ENCODE measurements at places on chromosomes 12 and 14.

DNA sequence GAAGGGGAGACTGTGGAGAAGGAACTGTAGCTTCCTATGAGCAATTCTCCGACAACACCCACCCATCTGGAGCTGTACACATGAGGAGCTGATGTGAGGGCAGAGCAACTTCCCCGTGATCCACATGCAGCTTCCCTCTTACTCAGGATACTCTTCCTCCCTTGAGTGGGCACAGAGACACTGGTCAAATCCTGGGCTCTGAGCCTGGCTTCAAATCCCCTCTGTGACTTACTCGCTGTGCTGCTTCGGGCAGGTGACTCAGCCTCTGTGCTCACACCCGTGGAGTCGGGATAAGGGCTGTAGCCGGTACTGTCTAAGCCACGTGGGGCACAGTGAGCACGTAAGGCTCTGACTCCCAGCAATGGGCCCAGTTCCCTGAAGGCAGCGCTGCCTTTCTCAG, 31.1 kb downstream of the ZFYVE21 start:
- DNase-seq: no peak

DNA sequence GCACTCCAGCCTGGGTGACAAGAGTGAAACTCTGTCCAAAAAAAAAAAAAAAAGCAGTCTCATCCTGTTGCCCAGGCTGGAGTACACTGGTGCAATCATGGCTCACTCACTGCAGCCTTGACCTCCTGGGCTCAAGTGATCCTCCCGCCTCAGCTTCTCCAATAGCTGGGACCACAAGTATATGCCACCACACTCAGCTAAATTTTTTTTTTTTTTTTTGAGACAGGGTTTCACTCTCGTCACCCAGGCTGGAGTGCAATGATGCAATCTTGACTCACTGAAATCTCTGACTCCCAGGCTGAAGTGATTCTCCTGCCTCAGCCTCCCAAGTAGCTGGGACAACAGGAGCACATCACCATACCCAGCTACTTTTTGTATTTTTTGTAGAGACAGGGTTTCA, 5.2 kb upstream of the CNPY2 start:
- no peak for DNase-seq

DNA sequence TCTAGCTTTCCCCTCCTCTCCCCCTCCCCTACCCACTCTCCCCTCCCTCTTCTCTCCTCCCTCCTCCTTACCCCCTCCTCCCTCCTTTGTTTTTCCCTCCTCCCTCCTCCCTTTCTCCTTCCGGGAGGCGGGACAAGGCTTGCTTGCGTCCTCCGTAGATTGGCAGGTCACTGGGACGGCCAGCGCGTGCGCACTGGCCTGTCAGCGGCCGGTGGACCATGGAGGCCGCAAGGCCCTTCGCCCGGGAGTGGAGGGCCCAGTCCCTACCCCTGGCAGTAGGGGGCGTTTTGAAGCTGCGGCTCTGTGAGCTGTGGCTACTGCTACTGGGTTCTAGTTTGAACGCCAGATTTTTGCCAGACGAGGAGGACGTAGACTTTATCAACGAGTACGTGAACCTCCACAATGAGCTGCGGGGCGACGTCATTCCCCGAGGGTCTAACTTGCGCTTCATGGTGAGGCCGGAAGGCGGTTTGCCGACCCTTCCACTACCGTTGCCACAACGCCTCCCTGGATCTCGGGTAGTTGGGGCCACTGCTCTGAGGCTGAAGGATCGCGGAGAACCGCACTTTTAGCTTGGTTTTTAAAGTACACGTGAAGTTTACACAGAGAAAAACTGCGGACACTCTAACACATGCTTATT, at the start of gene GLIPR1L2:
Gene GLIPR1L2 (plus strand): TSS at position 191 of the 640 bp plus-strand sequence. CDS start 28 bp downstream, at position 219.
- DNase-seq: peak; percentile 84

- no peak for DNase-seq
Observed at GRCh38 chr14:97413966-97414717, 617.0 kb downstream of the VRK1 start.

- DNase-seq: peak; percentile 6
Observed at GRCh38 chr14:86091811-86092210, 561.9 kb downstream of the FLRT2 start.

- peak; percentile 53 for DNase-seq
Observed at GRCh38 chr12:13278249-13278787, 81.8 kb downstream of the EMP1 start.

DNA sequence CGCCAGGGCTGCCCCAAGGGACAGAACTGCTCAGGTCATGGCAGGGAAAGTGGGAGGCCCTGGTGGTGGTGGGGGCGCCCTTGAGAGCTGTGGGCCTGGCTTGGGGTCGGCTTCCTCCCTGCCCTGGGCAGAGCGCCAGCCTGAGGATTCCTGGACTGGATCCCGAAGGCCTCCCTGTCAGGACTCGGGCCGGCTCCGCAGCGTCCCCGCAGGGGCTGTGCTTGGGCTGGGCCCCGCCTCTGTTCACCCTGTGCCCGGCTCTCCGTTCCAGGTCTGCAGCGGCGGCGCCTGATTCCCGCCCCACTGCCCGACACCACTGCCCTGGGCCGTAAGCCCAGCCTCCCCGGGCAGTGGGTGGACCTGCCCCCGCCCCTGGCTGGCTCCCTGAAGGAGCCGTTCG, 39.9 kb downstream of the KIF26A start:
- DNase-seq: no peak

DNA sequence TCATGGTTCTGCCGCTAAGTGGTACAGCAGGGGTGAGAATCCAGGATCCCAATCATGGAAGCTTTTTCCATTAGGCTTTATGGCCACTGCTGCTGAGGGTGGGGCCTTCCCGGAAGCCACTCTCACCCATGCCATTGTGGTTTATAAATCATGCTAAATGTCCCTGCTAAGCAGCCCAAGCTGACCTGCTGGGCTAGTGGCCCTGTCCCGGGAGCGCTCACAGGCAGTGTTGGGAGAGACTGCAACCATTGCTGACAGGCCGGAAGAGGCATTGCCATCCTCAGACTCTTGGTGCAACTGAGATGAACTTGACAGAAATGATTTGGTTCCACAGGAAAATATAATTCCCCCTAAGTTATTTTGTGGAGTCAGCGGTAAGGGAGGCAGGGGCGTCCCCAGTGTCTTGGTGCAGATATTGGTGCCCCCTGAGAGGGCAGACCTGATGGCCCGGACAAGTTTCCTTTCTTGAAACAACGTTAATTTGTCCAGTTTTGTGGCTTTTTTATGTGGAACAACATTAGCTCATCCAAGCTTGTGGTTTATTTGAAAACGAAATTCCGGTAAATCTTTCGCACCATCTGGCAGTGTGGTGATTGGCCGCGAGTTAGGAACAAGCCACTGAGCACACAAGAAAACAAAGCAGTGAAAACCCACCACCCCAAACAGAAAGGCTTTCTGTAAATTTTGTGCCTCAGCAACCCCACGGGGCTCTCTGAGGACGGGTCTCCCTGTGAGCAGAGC, 82.3 kb downstream of the SSPN start:
- no peak for DNase-seq

DNA sequence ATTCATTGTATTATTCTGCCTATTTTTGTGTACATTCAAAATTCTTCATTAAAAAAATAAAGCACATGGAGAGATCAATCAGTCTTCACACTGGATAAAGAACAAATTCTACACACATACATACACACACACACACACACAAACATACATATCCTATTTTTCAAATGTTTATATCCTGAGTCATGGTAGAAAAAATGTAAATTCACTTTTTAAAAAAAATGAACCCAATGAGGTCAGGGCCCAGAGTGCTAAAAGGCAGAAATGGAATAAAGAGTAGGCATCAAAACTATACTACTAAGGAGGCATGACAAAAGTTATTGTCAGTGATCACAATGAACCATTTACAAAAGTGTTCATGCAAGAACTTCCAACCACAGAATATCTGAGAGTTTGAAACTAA, 17.3 kb downstream of the GALC start:
- DNase-seq: no peak

DNA sequence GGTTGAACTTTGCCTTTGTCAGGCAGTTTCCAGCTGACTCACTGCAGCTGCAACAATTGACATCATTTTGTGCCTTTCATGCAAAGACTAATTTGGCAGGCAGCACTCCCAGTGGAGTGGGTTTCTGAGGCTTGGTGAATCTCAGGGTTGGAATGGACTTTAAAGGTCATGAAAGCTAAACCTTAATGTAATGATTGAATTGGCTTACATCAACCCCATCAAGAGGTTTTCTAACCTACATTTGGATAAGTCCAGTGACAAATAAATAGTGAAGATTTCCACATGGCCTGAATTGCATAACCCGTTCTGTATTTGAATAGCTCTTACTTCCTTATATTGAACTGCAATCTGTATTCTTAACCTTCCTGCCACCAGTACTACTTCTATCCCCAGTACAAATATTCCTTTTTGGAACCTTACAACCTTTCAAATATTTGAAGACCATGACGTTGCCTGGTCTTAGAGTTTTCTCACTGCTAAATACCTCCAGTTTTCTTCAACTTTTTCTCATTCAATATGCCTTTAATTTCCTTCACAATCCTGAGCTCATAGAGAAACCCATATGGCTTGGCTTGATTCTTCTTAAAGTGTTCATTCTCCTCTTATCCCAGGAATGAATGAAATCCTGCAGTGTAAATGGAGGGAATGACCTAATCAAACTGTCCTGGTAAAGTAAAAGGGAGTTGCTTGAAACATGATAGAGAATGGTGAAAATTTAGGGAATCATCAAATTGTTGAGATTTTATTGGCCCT, 168.1 kb upstream of the NOVA1 start:
- DNase-seq: peak; percentile 6

DNA sequence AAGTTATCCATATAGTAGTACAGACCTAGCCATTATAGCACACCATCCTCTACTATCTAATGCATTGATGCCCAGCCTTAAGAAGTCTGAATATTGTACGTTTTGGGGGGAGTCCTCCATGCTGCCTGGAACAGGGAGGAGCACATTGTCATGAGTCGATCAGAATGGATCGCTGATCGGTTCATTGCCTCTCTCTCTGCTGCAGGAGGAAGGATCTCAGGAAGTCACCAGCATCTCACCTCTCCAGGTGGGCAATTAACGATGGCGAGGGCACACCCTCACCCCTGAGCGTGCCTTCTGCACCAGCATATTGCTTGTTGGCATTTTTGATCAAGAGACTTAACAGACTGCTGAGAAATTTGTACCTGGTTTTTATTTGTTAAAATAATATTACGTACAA, 11.5 kb downstream of the CCND2 start:
- DNase-seq: no peak

DNA sequence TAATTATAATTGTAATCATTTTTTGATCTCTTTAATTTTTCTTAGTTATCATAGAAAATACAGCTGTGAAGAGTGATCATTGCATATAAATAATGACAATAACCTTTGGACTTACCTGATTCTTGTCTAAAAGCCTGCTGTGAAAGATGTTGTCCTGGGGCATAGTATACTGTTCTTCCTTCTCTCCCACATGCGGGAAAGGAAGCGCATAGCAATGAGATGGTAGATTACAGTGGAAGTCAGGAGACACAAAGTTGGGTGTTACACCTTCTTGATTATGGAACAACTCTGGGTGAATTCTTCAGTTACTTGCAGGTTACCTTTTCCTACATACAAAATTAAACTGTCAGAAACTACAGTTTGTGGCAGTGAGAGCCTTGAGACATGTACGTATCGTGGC, 140.8 kb downstream of the KTN1 start:
- DNase-seq: no peak

GRCh38 chr12:2640281-2640680, 154.5 kb upstream of the FKBP4 start:
- DNase-seq: no peak

DNA sequence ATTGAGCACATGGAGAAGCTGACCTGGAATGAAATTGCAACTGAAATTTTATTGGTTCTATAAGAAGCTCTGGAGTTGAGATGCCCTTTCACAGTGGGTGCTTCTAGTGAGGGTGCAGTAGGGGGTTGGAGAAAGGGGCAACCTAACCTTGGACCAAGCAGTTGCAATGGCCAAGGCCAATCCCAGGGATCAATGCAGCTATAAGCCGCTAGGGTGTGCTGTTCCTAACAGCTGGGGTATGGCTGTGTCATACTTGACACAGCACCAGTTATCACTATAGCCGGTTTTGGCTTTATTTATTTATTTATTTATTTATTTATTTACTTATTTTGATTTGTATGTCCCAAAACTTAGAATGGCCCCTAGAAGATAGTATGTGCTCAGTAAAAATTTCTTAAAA, 505.9 kb downstream of the FLRT2 start:
- DNase-seq: no peak

DNA sequence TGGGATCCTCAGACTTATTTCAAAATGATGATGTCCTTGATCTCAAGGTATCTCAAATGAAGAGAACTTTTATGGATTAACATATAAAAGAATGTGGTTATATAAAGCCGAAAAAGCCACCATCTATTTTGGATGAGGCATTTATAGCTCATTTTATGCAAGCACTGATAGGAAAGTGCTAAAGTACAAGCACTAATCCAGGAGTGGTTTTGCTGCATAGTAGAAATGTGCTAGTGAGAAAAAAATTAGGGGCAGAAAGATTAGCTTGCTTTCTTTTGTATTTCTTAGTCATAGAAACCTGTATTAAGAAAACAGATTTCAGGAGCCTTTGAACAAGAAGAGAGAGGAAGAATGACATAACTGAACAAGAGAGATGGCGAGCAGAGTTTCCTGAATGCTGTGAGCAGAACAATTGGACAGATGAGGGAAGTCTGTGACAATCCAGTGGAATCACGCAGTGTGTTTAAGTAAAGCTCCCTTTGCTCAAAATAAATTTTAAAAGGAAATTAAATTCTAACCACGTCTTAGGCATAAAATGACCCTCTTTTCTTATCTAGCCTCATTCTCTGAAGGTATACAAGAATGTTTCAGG, 238.2 kb upstream of the NOVA1 start:
- DNase-seq: no peak

DNA sequence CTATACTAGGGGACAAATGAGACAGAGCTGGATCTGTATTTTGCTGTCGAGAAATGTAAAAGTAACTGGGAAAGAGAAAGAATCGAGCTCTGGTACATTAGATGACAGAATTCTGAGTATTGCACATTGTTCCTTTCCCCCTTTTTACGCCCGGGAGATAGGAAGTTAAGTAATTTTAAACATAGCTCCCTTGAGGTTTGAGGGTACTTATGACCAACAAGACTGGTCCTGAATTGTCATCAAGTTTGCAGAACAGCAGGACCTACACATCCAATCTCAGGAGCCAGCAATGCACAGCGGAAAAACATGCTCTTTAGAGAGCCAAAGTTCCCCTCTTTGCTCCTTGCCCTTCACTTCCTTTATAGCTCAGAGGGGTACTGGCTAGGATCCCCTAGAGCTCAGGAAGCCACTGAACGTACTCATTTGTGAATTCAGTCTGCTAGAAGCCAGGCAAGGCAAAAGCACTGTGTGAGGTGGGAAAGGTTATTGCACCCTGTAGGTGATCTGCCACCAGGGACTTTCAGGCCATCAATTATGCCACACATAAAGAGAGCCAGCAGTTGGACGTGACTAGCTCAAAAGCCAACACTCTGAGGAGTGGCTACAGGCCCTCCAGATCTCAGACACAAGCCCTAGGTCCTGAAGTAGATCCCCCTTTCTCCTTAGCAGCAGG, 333.8 kb downstream of the KCNH5 start:
- DNase-seq: no peak

- no peak for DNase-seq
Observed at GRCh38 chr14:95260537-95261361, 59.0 kb downstream of the CLMN start.

Measured in HTR-8/SVneo (cell line).